Muscle of leg (tissue), 16 donors: ENCODE measurements at places on chromosomes 3 and 15. TPM values are rescaled to one million over a fixed set of nuclear protein-coding genes. Genes with fewer than 3 reads are reported as not detected.

SERINC4 gene
- total RNA-seq: 0.18 TPM

ATP10A gene
- 4.9 TPM for total RNA-seq

CNTN4 gene
- total RNA-seq: 6.8 TPM

DNA sequence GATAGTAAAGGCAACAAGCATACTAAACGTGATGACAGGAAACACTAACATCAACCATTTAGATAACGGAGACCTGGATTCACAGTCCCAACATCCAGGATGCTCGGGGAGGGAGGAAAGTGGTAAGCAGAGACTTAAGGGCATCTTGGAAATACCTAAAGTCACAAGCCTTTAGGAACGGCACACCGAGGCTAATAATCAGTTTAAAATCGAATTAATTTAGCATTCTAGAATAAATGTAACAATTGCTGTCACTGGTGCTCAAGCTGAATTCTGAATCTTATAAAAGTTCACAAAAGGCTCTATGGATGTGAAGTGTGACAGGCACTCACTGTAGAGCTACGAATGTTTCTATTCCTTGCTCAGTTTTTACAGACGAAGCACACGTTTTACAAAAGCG is 1.3 kb downstream of the CD47 start:
- peaks cover 2% of the 10 kb centered on the region for H3K36me3 ChIP-seq
- DNase-seq: peak; percentile 26
- H3K27me3 ChIP-seq: peaks cover 9% of the 10 kb centered on the region
- peaks cover 13% of the 10 kb centered on the region for H3K4me1 ChIP-seq
- H3K4me3 ChIP-seq: peak overlapping the region; percentile 70
- H3K27ac ChIP-seq: peak overlapping the region; percentile 87

- no peak overlapping the region for H3K4me3 ChIP-seq
- H3K36me3 ChIP-seq: peaks cover 17% of the 10 kb centered on the region
These were observed 43.3 kb downstream of the UBXN7 start for GRCh38 chr3:196388956-196389355.

- no peak for DNase-seq
- H3K36me3 ChIP-seq: no peaks in the 10 kb centered on the region
- no peaks in the 10 kb centered on the region for H3K27me3 ChIP-seq
- no peak overlapping the region for H3K4me3 ChIP-seq
- H3K27ac ChIP-seq: no peak overlapping the region
These were observed 257.2 kb downstream of the NFKBIZ start for GRCh38 chr3:102106416-102107097.

DNA sequence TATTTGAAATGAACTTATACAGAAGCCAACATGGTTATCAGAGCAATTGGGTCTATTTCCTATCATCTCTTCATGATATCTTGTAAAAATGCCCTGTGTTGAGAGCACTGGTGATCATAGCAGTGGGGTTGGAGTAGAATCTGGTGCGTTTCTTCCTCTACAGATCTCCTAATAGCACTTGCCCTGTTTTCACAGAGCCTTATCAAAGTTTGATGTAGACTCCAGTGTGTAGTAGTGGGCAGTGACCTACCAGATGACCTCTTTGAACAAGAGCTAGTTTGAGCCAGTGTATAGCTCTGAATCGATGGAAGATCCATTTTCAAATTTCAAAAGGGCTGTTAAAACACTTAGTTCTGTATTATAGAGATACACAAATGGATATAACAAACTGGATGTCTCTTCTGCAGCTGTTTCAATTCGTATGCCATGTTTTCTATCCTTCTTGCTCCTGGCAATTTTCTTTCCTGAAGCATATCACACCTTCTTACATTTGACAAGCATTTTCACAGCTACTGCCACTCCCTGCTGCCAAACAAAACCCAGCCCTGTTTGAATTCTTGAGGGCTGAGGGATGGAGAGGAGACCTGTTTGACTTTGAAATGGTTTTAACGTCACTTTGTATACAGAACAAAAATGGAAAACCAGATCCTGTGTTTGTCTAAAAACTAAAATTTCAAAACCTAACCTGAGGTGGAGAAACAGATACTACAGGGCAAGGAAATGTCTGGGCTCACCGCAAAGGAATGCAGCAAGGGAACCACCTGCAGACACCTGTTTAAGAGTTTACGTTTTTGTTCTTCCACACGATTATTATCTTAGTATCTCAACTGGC is 354.5 kb upstream of the TPRG1 start:
- H3K36me3 ChIP-seq: no peaks in the 10 kb centered on the region
- no peak overlapping the region for H3K4me3 ChIP-seq
- DNase-seq: no peak
- no peaks in the 10 kb centered on the region for H3K27me3 ChIP-seq
- peaks cover 5% of the 10 kb centered on the region for H3K4me1 ChIP-seq
- no peak overlapping the region for H3K27ac ChIP-seq

GRCh38 chr3:67662733-67663132 is 8.3 kb upstream of the SUCLG2 start:
- H3K27ac ChIP-seq: no peak overlapping the region
- DNase-seq: no peak
- H3K36me3 ChIP-seq: no peaks in the 10 kb centered on the region
- H3K4me1 ChIP-seq: no peaks in the 10 kb centered on the region
- no peaks in the 10 kb centered on the region for H3K27me3 ChIP-seq
- no peak overlapping the region for H3K4me3 ChIP-seq

DNA sequence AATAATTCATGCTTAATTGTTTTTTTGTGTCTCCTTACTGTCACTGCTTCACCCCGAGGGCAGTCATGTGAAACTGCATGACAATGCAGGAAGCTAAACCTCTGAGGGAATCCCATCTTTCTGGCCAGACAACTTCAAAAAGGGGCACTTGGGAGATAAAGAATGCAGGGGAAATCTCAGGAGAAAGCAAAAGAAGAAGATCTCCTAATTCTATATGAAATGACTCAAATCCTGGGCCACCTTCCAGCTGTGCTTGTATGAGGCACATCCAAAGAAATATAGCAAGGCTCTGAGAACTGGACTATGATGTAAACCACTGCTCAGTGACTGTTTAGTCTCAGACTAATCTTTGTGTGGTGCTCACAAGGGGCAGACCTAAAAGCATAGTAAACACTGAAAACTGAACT is 22.6 kb upstream of the UMPS start:
- no peaks in the 10 kb centered on the region for H3K36me3 ChIP-seq
- H3K27me3 ChIP-seq: no peaks in the 10 kb centered on the region

DNA sequence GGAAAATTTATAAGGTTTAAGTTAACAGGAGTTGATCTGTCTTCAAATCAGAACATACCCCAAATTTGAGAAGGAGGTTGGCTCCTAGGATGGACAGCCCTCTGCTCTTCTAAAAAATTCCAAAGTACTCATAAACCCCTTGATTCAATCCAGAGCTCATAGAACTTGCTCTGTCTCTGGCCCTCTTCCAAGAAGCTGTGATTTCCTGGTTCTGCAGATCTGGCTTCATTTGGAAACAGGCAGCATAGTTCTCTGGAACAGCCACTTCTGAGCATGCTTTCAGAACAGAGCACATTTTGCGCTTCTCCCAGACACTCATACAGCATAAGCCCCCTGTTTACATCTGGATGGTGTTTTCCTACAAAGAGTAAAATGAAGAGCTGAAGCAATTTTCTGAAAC is 96.7 kb downstream of the KBTBD8 start:
- no peaks in the 10 kb centered on the region for H3K36me3 ChIP-seq
- H3K27ac ChIP-seq: no peak overlapping the region
- H3K4me1 ChIP-seq: no peaks in the 10 kb centered on the region
- H3K27me3 ChIP-seq: no peaks in the 10 kb centered on the region
- DNase-seq: peak; percentile 69
- H3K4me3 ChIP-seq: no peak overlapping the region

DNA sequence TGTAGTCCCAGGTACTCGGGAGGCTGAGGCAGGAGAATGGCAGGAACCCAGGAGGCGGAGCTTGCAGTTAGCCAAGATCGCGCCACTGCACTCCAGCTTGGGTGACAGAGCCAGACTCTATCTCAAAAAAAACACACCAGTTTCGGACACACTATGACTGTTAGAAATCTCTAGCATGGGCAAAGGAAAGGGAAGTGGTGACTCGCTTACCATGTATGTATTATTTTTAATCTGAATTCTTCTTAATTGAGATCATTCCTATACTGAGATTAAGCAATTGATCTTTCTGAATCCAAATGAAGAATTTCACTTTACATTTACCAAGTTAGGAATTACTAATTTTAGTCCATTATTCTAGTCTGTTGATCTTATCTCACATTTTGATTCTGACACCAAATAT is 459.2 kb upstream of the ALCAM start:
- no peaks in the 10 kb centered on the region for H3K27me3 ChIP-seq
- H3K27ac ChIP-seq: no peak overlapping the region
- H3K4me3 ChIP-seq: no peak overlapping the region

DNA sequence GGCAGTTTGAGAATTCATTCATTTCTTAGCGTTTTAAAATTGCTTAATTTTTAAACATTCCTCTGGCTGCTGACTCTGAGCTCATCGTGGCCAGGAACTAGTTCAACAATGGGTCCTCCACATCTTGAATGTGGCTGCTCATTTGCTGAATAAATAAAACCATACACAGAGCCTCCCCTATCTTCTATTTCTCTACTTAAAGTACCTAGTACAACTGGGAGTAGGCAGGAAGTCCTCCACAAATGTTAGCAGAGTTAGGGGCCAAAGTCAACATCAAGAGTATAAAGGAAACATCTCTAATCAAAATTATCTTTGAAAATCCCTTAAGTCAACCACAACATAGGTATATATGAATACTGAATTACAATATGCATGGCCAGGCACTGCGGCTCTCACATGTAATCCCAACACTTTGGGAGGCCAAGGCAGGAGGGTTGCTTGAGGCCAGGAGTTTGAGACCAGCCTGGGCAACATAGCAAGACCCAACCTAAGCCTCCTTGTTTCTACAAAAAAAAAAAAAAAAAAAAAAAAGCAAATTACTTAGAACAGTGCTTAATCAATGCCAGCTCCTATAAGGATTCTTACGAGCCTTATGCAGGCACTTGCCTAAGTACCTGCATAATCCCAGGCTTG is 57.5 kb upstream of the LMOD3 start:
- peaks cover 3% of the 10 kb centered on the region for H3K4me1 ChIP-seq
- H3K4me3 ChIP-seq: no peak overlapping the region
- H3K36me3 ChIP-seq: peaks cover 32% of the 10 kb centered on the region
- DNase-seq: no peak

DNA sequence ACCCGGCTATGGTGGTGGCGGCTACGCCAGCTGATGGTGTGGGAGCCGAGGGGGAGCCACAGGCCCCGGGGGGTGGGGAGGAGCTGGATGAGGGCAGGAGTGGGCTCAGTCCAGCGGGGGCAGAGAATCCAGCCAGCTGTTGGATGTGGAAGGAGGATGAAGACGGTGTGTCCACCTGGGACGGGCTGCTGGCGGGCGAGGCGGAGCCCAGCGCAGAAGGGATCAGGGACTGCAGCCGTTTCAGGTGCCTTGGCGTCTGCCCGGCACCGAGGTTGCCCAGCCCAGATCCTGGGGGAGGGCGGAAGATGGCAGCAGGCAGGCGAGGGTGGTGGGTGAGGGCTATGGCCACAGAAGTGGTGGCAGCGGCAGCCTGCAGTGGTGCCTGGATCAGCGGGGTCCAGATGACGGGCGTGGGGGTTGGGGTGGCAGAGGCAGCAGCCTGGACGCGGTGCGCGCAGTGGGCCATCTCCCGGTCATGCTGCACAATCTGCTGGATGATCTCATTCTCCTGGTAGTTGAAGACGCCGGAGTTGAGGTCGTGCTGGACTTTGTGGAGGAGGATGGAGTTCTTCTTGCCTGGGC is 45.3 kb downstream of the HCN4 start:
- no peak for DNase-seq
- H3K4me1 ChIP-seq: peaks cover 16% of the 10 kb centered on the region
- no peak overlapping the region for H3K27ac ChIP-seq
- H3K27me3 ChIP-seq: peaks cover 8% of the 10 kb centered on the region

- no peaks in the 10 kb centered on the region for H3K27me3 ChIP-seq
- H3K4me3 ChIP-seq: no peak overlapping the region
- no peak for DNase-seq
- no peak overlapping the region for H3K27ac ChIP-seq
- H3K36me3 ChIP-seq: no peaks in the 10 kb centered on the region
These were observed 39.8 kb upstream of the SPRED1 start for GRCh38 chr15:38212729-38213351.
